ENCODE measurements at places on chromosomes 5 and 9. TPM values are rescaled to one million over a fixed set of nuclear protein-coding genes. Genes with fewer than 3 reads are reported as not detected.

GRCh38 chr5:139696894-139697658 is 48.9 kb downstream of the CXXC5 start:
- DNase-seq = peak; percentile 98

DNA sequence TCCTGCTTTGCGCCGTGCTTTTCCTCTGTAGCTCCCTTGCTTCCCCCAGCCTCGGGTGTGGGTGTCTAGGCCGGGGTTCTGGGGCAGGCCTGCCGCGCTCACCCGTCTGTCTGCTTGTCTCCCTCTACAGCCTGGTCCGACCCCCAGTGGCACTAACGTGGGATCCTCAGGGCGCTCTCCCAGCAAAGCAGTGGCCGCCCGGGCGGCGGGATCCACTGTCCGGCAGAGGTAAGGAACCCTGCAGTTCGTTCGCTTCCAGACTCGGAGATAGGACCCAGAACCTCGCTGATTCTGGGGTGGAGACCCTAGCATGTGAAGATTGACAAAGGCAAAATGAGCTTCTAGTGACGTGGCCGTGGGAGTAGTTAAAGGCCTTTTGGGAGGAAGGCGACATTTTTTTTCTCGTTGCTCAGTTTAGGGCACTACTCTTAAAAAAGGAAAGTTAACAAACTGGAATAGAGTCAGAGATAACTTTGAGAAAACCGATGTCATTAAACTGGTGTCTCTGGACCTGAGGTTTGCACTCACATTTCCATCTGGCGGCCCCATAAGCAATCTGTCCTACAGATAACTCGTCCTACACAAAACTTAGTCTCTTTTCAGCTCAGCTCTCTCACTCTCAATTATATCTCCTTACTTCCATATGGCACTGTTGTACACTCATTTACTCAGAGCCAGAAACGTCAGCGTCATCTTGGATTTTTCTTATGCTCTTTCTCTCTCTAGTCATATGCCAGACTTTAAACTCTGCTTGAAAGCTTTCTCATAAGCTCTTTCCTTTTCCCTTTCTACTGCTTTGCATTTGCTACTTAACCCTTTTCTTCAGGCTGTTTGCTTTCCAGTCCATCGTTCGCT is 561 bp downstream of the SEC61B start:
- DNase-seq = no peak

DNA sequence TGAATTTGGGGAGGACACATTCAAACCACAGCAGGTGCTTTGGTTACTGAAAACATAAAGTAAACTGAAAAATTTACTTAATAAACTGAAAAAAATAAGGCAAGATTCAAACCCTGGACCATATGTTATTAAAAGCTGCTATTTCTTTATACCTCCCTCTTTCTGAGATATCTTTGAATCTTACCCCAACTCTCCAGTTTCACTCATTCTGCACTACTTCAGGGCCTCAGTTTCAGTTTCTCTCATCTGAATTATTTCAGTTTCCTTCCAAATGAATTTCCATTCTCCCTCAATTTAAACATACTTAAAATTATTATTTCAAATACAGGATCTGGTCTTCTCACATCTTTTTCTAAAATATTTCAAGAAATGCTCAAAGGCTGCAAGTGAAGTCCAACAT is 4.9 kb upstream of the OXCT1 start:
- DNase-seq = no peak

DNA sequence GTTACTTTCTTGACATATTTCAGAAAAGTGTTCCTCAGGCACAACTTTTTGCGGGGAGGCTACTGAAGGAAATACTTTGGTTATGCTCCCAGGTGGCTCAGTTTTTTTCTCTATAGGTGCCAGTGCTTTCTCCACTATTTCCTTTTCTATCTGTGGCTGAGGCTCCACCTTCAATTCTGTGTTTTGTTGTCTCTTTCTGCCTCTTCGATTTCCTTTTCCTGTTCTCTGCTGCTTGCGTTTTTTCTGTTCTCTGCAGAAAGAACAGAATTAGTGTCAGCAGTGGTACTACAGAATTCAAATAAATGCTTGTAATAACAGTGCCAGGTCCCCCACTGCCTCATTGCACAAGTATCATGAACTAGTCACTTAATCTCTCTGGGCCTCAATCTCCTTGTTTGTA is 7.0 kb downstream of the HEMGN start:
- no peak for DNase-seq

- DNase-seq = no peak
These were observed 33.9 kb upstream of the SEMA4D start for GRCh38 chr9:89531766-89532165.

DNA sequence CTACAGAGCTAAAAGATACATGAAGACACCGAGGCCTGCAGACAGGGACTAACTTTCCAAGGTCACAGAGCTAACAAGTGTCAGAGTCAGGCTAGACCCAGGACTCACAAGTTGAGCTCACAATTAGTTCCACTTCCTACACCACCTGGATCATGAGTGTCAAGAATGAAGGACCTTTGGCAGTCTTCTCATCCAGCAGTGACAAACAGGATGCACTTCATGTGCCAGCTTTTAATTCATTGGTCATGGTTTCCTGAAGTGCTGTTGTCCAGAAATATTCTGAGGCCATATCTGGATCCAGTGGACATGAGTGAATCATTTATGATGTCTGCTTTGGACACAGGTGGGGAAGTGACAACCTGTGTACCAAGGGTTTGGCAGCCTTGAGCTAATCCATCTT is 77.4 kb downstream of the KCNIP1 start:
- no peak for DNase-seq

HAVCR1 gene
- total RNA-seq = not detected

DNA sequence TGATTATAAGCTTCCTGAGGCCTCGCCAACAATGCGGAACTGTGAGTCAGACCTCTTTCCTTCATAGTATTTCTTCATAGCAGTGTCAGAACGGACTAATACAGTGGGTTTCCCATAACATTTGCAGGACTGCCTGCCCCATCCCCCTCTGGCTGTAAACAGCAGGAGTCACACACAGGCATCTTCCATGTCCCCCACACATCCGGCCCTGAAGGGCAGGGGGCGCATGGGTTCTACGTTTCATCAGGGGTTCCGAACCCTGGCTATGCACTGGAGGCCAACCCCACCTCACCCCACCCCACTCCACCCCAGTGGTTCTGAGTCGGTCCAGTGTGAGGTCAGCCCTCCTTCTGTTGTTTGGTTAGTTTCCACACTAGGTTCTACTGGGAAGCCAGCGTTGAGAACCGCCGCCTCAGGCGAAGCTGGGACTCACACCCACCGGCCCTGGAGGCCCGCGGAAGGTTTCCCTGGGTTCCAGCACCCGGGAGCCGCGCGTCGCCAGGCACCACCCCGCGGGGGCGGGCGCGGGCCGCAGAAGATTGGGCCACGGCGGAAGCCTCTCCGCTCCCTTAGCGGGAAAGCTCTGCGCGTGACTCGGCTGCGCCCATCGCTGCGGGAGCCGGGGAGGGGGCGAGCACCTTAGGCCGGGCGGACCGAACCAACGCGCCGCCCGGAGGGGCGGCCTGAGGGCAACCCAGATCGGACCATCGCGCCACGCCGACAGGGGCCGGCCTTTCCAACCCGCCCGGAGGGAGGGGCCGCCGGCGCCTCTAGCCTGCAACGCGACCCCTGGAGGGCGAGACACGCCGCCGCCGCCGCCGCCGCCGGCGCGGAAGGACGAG is at the start of gene RUSC2:
Gene RUSC2, plus strand, starts transcription at position 799 of the 842 bp plus-strand sequence. CDS start 56,411 bp downstream, outside the sequence.
- peak; percentile 95 for DNase-seq

PDZD2 gene
- 2.3 TPM for total RNA-seq

- no peak for DNase-seq
These were observed 467.7 kb upstream of the ACO1 start for GRCh38 chr9:31916591-31917241.

OLFML2A gene
- total RNA-seq = 169 TPM

- no peak for DNase-seq
These were observed 40.3 kb downstream of the TNFAIP8 start for GRCh38 chr5:119396030-119396664.

DNA sequence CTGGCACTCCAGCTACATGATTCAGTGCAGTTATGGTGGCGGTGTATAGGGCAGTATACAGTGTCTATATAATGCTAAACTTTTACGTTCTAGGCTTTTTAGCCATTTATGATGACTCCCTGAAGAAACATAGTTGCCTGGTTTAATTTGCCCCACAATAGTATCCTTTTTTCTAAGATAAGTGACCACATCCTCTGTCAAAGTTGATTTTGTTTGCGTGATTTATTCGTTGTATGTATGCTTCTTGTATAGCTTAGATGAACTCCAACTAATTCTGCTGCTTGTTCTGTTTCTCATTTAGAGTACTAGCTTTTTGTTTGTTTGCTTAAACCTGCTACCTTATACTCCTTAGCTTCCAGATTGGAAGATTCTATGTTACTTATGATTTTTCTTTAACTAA is 83.6 kb downstream of the ERMP1 start:
- no peak for DNase-seq

DNA sequence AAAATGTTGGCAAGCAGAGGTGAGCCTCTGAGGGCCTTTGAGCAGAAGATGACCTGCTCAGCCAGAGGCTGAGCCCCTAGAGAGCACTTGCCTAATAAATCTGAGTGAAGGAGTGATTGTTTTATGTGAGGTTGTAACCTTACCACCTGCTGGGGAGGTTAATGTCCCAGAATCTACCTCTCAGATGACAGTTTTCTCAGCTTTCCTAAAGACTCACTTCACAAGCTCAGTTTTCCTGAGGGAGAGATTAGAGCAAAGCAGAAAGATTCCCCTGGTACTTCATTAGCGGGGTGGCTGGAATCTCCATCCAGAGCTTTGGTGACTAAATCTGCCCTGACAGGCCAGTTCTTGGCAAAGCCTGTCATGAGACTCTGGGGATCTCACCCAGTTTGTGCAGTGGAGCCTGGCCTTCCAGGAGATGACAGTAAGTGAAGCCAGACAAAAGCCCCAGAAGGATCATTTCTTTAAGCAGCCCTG is 48.8 kb upstream of the GALNT10 start:
- DNase-seq = no peak

FRRS1L gene
- 6.7 TPM for total RNA-seq

TNFSF8 gene
- not detected for total RNA-seq

GRCh38 chr5:52846182-52846842 is 58.6 kb downstream of the ITGA1 start:
- no peak for DNase-seq

GRCh38 chr5:107112216-107112615 is 558.5 kb downstream of the EFNA5 start:
- DNase-seq = no peak

DNA sequence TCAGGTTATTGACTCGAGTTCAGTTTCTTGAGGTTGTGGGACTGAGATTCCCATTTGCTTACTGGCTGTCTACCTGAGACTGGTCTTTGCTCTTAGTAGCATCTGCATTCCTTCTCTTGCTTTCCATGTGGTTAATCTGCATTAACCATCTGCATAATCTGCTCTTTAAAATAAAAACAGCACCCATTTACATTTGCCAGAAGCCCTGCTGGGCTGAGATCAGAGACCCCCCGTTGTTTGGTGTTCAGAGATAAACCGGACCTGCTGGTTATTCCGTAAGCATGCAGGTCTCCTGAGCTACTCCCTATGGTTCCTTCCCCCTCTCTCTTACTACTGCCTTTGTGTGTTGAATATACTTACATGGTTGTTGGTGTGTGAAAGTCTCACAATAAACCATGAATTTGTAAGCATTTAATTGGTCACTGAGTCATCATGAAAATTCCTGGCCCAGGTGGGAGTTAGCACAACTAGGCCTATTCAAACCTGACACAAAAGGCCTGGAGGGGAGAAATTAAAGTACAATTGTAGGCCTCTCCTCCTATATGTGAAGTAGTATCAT is 396.7 kb downstream of the MRPS30 start:
- DNase-seq = no peak

- no peak for DNase-seq
These were observed 57.2 kb downstream of the WDR70 start for GRCh38 chr5:37436146-37436934.

DNA sequence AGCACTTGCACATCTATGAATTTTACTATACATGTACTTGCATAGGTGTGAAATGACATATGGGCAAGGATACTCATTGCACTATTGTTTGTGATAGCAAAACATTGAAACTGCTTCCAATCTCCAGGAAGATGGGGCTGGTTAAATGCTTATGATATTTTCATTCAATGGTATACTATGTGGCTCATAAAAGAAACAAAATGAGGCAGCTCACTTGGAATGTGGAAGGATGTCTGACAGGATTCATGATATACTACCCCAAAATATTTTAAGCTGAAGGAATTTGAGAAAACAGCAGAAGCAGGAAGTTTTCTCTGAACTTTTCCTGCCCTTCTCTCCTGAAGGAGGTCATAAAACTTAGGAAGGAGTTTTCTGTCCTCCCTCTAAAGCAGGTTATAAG is 99.6 kb upstream of the CAST start:
- DNase-seq = no peak

DNA sequence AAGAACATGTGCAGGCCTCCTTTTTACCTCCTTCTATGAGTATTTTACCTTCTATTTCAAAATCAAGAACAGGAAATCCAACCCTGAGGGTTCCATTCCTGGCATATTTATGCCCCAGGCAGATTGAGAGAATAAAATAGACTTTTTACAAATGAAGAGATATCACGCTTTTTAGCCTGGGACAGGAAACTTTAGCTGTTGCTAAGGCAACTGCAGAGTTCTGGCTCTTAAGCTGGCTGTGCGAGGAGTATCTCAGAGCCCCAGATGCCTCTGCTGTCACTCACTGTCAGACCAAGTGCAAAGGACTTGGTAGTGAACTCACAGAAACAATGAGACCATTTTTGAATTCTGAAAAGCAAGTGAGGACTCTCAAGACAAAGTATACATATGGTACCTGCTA is 69.5 kb upstream of the HSPB3 start:
- no peak for DNase-seq

ERCC6L2 gene
- 50.5 TPM for total RNA-seq

- DNase-seq = no peak
These were observed 39.8 kb downstream of the RBM27 start for GRCh38 chr5:146243247-146243646.

- DNase-seq = no peak
These were observed 64.8 kb downstream of the HMCN2 start for GRCh38 chr9:130330202-130330862.

OBP2B gene
- total RNA-seq = not detected

PTGDS gene
- 123 TPM for total RNA-seq

DNA sequence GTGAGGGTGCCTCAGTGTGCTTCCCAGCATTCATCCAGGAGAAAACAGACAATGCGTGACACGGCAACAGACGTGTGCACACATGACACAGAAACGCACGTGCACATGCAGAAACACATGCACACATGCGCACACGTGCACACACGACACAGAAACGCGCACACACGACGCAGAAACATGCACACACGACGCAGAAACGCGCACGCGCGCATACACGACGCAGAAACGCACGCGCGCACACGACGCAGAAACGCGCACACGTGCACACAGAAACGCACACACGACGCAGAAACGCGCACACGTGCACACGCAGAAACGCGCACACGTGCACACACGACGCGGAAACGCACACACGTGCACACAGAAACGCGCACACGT is 16.5 kb downstream of the TPPP start:
- DNase-seq = no peak

NEUROG1 gene
- total RNA-seq = not detected

- peak; percentile 19 for DNase-seq
These were observed 31.8 kb upstream of the PCA3 start for GRCh38 chr9:76732341-76732958.

- DNase-seq = no peak
These were observed 81.3 kb upstream of the DMRT1 start for GRCh38 chr9:759983-760736.

EGFLAM gene
- total RNA-seq = not detected

CAMK2A gene
- not detected for total RNA-seq

GRM6 gene
- total RNA-seq = not detected

PSMD5 gene
- total RNA-seq = 53.3 TPM
